ENCODE measurements at places on chromosomes 11 and 22. TPM values are rescaled to one million over a fixed set of nuclear protein-coding genes. Genes with fewer than 3 reads are reported as not detected.
A peak's percentile ranks its signal among the peaks of the same experiment; 100 is the strongest.

The NRXN2 gene
- total RNA-seq: 0.40 TPM

GRCh38 chr11:106156290-106156937 lies 79.0 kb downstream of the AASDHPPT start:
- H3K4me1 ChIP-seq: peaks cover 4% of the 10 kb centered on the region
- H3K36me3 ChIP-seq: peaks cover 5% of the 10 kb centered on the region
- H3K27me3 ChIP-seq: peaks cover 17% of the 10 kb centered on the region
- H3K27ac ChIP-seq: no peak overlapping the region
- no peak overlapping the region for H3K4me3 ChIP-seq

GRCh38 chr22:23715806-23716375 lies 25.1 kb downstream of the RGL4 start:
- peak overlapping the region; percentile 46 for H3K27ac ChIP-seq
- no peak for DNase-seq
- no peaks in the 10 kb centered on the region for H3K27me3 ChIP-seq

DNA sequence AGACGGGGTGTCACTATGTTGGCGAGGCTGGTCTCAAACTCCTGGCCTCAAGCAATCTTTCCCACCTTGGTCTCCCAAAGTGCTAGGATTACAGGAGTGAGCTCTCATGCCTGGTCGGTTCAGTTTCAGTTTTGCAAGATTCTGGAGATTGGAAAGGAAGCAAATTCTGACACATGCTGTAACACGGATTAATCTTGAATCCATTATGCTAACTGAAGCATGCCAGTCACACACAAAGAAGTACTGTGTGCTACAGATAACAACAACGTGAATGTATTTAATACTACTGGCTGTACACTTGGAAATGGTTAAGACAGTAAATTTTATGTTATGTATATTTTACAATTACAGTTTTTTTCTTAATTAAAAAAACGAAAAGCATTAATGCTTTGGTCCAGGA lies 107.6 kb downstream of the MED15 start:
- H3K36me3 ChIP-seq: no peaks in the 10 kb centered on the region
- peaks cover 5% of the 10 kb centered on the region for H3K4me1 ChIP-seq
- DNase-seq: no peak
- peaks cover 6% of the 10 kb centered on the region for H3K27me3 ChIP-seq
- H3K4me3 ChIP-seq: no peak overlapping the region

DNA sequence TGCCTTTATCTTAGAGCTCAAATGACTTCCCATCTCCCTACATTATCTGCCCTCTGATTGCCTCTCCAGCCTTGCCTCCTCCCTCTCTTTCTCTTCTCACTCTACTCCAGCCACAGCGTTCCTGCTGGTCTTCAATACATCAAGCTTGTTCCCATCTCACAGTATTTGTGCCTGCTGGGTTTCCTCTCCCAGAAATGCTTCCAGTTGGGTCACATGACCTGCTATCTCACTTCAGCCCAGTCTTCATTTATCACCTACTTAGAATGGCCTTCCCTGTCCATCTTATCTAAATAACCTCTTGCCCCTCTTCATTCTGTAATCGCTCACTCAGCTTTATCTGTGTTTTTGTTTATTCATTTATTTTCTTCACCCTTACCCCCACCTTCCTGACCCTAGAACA lies 61.8 kb upstream of the FAR1 start:
- no peaks in the 10 kb centered on the region for H3K36me3 ChIP-seq
- no peak for DNase-seq
- no peaks in the 10 kb centered on the region for H3K27me3 ChIP-seq

DNA sequence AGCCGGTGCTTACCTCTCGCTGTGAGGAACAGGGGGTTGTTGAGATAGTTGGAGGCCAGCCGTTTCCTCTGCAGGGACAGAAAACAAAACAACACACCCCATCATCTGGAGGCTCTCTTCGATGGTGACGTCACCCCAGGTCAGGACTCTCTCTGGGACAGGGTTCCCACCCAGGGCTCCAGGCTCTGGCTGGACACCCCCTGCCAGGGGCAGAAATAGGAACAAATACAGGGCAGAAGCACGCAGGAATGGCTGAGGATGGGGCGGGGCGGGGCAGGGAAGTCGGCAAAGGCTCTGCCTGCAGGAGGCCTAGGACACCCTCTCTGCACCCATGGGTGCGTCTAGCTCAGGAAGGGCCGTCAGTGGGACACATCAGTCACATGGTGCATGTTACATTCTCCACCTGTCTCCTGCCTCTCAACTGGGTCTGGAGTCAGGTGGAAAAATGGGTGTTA lies 118.5 kb downstream of the PHF21B start:
- no peaks in the 10 kb centered on the region for H3K27me3 ChIP-seq
- H3K27ac ChIP-seq: no peak overlapping the region
- H3K36me3 ChIP-seq: no peaks in the 10 kb centered on the region
- DNase-seq: no peak

The CDON gene
- total RNA-seq: 1.8 TPM

- no peak overlapping the region for H3K27ac ChIP-seq
- peaks cover 9% of the 10 kb centered on the region for H3K27me3 ChIP-seq
- no peaks in the 10 kb centered on the region for H3K36me3 ChIP-seq
- no peak overlapping the region for H3K4me3 ChIP-seq
- DNase-seq: no peak
Measured at GRCh38 chr22:16783930-16784354, 41.3 kb downstream of the XKR3 start.

DNA sequence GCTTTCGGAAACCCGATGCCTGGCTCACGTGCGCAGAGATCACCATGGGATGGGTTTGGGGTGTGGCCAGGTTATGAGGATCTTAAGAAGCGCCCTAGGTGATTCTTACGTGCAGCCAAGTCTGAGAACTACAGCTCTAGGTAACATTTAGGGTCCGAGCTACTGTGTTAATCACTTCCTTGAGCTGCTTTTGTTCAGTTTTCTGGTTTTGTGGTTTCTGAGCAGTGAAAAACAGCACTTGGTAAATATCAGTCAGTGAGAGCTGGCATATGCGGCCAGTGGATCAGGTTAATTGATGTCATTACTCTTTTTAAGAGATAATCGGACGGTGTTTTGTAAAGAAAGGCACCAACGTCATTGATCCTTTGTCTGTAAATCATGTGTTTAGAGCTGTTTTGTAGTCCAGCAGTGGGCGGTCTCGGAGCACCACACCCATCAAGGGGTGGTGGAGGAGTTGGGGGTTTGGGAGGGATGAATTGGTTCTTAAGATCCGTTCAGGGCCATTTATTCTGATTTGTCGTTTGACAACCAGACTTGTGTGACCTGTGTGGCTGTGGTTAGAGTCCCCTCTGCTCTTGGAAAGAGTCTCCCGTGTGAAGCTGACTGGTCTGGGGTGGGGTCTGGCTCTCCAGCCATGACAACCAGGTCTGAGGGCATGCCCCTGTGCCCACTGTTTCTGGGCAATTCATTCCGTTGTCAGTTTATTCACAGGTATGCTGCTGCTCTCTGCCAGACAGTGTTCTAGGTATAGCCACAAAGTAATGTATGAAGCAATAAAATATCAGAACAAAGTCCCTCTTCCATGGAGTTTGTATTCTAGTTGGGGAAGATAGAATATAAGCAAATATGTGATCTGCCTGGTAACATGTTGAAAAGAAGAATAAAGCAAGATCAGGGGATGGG lies 61.9 kb upstream of the SORL1-AS1 start:
- peaks cover 39% of the 10 kb centered on the region for H3K36me3 ChIP-seq
- H3K4me3 ChIP-seq: no peak overlapping the region
- no peak for DNase-seq
- H3K4me1 ChIP-seq: peaks cover 28% of the 10 kb centered on the region

- peaks cover 7% of the 10 kb centered on the region for H3K36me3 ChIP-seq
- no peak for DNase-seq
- H3K27me3 ChIP-seq: no peaks in the 10 kb centered on the region
- no peak overlapping the region for H3K27ac ChIP-seq
- no peaks in the 10 kb centered on the region for H3K4me1 ChIP-seq
Measured at GRCh38 chr22:33227791-33228190, 169.6 kb upstream of the SYN3 start.

- H3K4me1 ChIP-seq: peaks cover 8% of the 10 kb centered on the region
- H3K27me3 ChIP-seq: peaks cover 10% of the 10 kb centered on the region
- no peaks in the 10 kb centered on the region for H3K36me3 ChIP-seq
- DNase-seq: no peak
- H3K4me3 ChIP-seq: no peak overlapping the region
- H3K27ac ChIP-seq: no peak overlapping the region
Measured at GRCh38 chr11:67051180-67051893, 5.3 kb upstream of the RHOD start.

DNA sequence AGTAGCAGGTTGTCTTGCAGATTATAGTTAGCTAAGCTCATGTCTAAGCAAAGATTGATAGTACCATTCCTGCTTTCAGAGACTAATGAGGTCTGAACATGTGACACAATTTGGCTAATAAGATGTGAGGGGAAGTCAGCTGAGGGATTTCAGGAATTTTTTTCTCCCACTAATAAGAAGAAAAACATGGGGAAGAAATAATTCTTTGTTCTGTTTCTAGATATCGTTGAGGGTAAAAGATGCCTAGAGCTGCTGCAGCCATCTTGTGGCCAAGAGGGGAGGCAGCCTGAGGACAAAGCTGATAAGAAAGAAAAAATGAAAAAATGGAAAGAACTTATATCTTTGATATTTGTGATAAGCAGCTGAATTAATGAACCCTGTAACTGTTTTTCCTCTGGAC lies 1334.4 kb downstream of the LRRC4C start:
- no peaks in the 10 kb centered on the region for H3K27me3 ChIP-seq
- H3K4me1 ChIP-seq: no peaks in the 10 kb centered on the region
- H3K27ac ChIP-seq: no peak overlapping the region
- H3K4me3 ChIP-seq: no peak overlapping the region
- no peak for DNase-seq

The CELSR1 gene
- 0.12 TPM for total RNA-seq

DNA sequence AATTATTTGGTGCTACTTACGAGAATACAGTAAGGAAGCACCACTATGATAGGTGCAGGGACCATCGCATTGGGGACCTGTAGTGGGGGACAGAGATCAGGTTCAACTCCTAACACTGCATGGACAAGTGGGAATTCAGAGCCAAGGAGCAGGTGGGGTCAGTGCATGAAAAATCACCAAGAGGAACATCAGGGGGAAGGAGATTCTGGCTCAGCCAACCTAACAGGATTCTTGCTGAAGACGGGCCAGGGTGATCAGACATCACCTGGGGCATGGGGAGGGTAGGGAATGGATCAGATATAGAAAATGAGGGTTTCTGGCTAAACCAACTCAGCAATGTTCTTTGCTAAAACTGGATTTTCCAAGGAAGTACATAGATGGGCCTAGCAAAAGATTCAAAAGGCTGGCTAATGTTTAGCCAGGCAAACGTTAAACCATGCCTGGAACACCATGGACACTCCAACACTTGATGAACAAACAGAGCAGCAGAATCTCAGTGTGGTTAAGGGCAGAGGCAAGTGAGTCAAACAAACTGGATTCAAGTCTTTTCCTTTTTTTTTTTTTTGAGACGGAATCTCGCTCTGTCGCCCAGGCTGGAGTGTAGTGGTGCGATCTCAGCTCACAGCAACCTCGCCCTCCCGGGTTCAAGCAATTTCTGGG lies 70.0 kb downstream of the MICAL3 start:
- no peaks in the 10 kb centered on the region for H3K4me1 ChIP-seq
- no peak overlapping the region for H3K27ac ChIP-seq
- H3K4me3 ChIP-seq: no peak overlapping the region
- H3K27me3 ChIP-seq: no peaks in the 10 kb centered on the region
- peaks cover 1% of the 10 kb centered on the region for H3K36me3 ChIP-seq

DNA sequence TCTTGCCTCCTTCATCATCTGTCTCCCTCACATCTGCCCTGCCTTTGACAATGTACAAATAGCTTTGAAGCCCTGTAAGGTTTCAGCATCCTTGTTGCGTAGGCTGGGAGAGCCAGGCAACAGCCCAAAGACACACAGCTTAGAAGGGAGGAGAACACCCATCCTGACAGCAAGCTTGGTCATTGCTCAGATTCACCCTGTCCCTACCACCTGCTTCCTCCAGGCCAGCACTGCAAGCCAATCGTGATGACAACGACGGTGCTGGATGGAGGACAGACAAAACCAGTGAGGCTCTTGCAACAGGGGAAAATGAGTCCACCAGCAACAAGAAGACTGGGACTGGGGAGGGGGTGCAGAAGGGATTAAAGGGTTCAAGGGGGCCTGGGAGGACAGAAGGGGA lies 32.9 kb upstream of the CD5 start:
- H3K4me3 ChIP-seq: no peak overlapping the region
- H3K27me3 ChIP-seq: peaks cover 3% of the 10 kb centered on the region
- H3K36me3 ChIP-seq: peaks cover 15% of the 10 kb centered on the region
- H3K4me1 ChIP-seq: peaks cover 72% of the 10 kb centered on the region
- H3K27ac ChIP-seq: peak overlapping the region; percentile 29

DNA sequence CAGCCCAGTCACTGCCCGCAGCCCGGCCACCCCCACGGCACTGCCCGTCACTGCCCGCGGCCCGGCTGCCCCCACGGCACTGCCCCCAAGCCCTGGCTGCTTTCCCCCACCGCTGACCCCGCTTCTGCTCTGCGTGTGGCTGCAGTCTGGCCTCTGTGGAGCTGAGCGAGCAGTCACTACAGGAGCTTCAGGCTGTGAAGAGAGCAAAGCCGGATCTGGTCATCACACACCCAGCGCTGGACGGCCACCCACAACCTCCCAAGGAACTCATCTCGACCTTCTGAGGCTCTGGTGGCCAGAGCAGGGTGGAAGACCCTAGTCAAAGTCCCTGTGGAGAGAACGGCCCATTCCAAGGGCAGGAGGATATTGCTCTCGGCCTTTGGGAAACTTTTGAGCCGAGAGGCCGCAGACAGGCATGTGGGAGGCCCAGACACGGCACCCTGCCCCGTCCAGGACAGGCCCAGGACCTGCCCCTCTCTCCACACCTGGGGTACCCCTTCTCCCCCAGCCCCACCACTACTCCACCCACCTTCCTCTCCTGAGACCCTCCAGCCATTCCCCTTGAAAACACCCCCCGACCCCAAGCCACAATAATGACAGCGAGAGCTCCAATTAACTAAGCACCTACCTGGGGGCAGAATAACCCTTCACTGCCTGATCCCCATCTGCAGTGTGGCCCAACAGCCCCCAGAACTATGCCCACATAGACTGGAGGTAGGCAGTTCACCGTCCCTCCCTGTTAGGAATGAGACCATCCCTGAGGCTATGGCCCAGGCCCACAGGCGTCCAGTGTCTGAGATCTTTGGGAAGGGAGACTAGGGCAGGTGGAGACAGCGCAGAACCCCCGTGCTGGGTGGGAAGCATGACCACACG lies 3.7 kb upstream of the PGGHG start:
- H3K4me3 ChIP-seq: no peak overlapping the region
- H3K4me1 ChIP-seq: peaks cover 52% of the 10 kb centered on the region
- no peak overlapping the region for H3K27ac ChIP-seq
- peaks cover 17% of the 10 kb centered on the region for H3K36me3 ChIP-seq
- peaks cover 37% of the 10 kb centered on the region for H3K27me3 ChIP-seq

The NCAM1 gene
- 4.1 TPM for total RNA-seq

The NCF4 gene
- total RNA-seq: 77.9 TPM

The CDC42EP2 gene
- total RNA-seq: 1.4 TPM

- peaks cover 17% of the 10 kb centered on the region for H3K27me3 ChIP-seq
- H3K27ac ChIP-seq: no peak overlapping the region
- H3K36me3 ChIP-seq: peaks cover 3% of the 10 kb centered on the region
- no peak for DNase-seq
- H3K4me3 ChIP-seq: no peak overlapping the region
Measured at GRCh38 chr22:39563571-39564428, 6.8 kb upstream of the CACNA1I start.

The FAM111B gene
- total RNA-seq: 42.7 TPM

- no peak for DNase-seq
- H3K27ac ChIP-seq: peak overlapping the region; percentile 55
- peaks cover 5% of the 10 kb centered on the region for H3K27me3 ChIP-seq
- H3K4me3 ChIP-seq: peak overlapping the region; percentile 96
- peaks cover 60% of the 10 kb centered on the region for H3K4me1 ChIP-seq
Measured at GRCh38 chr22:25567251-25567675, 2.8 kb downstream of the GRK3 start.
